Effector memory CD8-positive, alpha-beta T cell (primary cell): ENCODE measurements at places on chromosomes 6 and 20.

DNA sequence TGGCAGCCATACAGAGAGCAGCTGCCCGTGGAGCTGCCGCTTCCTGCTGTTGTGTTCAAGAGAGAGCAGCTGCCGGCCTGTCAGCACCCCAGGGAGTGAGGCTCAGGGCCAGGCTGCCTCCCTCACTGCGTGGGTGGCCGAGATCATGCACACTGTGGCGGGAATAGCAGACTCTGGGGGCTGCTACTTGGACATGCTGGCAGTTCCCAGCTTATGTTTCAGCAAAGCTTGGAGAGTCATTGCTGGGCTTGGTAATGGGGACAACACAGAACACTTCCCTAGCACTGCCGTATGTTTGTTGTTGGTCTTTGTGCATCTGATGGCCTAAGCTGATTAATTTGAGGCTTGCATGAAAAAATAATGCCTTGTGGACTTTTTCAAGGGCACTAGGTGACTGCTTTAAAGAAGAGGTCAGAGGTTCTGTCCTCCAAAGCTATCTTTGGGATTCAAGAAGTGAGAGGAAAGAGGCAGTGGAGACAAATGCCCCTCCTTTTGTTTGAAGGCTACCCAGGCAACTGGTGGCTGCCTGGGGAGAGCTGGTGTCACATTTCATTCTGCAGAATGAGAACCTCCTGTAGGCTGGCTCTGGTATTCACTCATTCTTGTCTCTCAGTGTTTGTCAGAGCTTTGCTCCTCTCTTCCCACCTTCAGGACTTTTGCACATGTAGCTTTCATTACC, 18.8 kb downstream of the MRAP2 start:
- no peak for DNase-seq

DNA sequence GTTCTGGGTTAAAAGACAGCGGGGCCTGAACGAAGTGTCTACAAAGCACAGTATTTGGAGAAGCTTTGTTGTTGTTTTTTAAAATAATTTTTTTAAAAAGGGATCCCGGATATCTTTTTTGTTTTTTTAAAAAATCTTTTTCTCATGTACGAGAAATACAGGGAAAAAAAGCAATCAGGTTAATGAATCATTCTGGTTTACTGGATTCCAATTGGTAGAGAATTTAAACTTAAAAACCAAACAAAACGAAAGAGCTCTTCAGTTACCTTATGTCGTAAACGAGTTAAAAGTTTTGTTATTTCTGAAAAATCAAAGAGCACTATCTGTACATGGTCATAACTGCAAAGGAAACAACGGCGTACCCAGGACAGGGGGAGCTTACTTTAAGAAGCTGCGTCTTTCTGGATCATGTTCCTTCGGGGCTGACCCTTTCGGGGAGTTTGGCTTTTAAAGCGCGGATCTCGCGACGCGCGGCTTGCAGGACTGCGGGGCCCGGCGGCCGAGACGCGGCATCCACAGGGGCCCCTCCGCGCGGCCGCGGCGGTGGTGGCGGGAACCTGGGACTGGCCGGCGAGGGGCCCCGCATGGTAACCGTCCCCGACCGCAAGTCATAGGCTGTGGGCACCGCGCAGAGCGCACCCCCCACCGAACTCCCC, 927 bp downstream of the IL20RA start:
- no peak for DNase-seq

- DNase-seq = no peak
Observed at GRCh38 chr6:129369737-129370136, 340.2 kb downstream of the ARHGAP18 start.

DNA sequence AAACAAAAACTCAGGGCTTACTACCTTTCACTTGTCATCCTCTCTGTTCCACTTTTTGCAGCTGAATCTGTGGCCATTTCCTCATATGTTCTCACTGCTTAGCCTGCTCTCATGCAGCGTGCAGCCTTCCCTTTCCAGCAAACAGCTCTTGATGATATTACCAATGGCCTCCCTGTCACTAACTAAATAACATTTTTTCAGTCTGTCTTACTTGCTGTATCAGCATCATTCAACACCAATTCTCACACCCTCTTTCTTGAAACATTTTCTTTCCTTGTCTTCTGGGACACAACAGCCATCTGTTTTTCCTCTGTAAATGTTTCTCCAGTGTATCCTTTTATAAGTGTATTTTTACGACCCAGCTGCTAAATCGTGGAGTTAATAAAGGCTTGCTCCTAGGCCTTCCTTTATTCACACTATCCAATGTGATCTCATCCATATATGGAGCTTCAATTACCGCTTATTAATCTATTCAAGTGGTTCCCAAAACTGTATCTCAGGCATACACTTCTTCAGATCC, 523.6 kb upstream of the RNF217 start:
- no peak for DNase-seq

DNA sequence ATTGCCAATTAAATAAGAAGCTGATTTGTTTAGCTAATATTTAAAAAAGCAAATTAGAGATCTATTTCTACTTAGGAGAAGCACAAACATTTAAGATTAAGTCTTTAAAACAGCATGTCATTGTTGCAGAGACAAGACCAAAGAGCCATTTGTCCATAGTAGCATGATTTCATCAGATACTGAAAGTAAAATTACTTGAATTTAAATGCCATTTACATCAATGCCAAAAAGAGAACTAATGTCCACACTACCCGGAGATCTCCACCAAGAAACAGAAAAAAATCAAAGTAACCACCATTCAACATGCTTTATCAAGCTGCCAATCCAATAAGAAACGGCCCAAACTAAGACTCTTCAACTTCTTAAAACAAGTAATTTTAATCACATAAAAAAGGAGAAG, 15.7 kb downstream of the AURKA start:
- no peak for DNase-seq

GRCh38 chr6:83265384-83265783, 72.2 kb downstream of the RWDD2A start:
- DNase-seq = no peak

GRCh38 chr20:46937157-46937523, 42.5 kb downstream of the EYA2 start:
- DNase-seq = no peak

DNA sequence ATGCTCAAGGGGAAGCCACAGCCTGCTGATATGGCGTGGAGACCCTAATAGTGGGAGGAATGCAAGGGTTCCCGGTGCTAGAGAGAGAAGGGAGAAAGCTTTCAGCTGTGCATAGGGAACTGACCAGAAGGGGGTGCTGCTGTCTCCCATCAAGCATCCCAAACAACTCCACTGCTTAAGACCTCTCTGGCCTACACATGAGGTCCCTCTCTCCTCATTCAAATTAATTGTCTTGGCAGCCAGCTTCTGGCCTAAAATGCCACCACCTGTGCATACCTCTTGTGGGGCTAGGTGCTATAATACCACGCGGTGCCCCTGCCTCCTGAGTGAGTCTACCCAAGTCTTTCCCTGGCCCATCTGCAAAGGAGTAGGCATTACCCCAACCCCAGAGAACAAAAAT, 14.5 kb downstream of the ADISSP start:
- DNase-seq = peak; percentile 61

DNA sequence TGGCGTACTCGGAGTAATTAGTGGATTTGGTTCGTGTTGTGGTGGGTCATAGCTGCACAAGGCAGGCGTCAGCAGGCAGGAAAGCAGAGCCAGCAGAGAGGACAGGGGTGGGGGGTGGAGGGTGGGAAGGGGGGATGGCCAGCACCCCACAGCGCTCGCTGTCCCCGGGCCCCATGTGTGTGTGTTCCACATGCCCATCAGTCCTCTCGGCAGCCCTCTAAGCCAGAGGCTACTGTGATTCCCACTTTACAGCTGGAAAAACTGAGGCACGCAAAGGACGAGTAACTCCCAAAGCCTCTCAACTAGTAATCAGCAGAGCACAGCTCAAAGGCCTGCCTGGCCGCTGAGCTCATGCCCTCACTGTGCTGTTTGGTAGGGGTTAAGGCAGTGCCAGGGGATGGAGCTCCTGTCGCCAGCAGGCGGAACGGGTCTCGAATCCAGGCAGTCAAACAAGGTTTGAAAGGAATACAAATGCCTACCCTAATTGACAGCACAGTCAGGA, 175.2 kb downstream of the ZDHHC14 start:
- DNase-seq = no peak
